ENCODE measurements at places on chromosomes 5 and 9.

DNA sequence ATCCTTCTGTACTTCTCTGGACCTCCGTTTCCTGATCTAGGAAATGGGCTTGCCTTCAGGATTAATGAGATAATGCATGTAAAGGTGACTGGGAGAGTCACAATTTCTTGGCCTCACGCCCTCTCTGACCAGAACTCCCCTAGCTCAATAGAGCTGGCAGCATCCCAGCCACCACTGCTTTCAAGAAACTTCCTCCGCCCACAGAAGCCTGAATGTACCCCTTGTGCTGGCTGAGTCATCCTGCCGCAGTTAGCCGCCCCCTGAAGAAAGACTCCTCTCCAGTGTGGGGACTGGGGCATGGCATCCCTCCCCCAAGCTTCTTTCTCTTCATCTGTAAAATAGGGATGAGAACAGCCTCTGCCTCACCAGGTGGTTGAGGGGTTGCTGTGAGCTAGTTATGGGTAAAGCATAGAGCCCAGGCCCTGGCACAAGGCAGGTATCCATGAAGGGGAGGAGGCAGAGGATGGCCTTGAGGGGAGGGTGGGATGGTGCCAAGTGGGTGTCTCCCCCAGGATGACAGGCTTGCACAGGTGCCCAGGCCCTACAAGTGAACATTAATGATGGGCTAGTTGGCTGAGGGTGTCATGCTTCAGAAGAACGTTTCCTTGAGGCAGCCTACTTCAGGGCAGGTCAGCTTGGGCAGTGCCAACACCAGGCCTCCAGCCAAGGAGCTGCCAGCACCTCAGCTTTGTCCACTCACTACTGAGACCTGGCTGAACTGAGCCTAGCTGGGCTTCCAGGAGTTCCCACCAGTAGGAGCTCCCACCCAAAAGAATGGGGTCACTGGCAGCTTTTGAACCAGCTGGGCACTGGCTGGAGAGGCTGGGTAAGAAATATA, 3.4 kb downstream of the PDLIM4 start:
- DNase-seq, result peak; percentile 88

GRCh38 chr9:116705531-116705930, 18.4 kb downstream of the TRIM32 start:
- no peak for DNase-seq

- no peak for DNase-seq
Observed at GRCh38 chr5:38853753-38854470, 8.1 kb downstream of the OSMR start.

- DNase-seq, result no peak
Observed at GRCh38 chr9:72557549-72557948, 36.1 kb downstream of the TMC1 start.

GRCh38 chr9:104991144-104991953, 63.4 kb upstream of the ABCA1 start:
- peak; percentile 97 for DNase-seq

DNA sequence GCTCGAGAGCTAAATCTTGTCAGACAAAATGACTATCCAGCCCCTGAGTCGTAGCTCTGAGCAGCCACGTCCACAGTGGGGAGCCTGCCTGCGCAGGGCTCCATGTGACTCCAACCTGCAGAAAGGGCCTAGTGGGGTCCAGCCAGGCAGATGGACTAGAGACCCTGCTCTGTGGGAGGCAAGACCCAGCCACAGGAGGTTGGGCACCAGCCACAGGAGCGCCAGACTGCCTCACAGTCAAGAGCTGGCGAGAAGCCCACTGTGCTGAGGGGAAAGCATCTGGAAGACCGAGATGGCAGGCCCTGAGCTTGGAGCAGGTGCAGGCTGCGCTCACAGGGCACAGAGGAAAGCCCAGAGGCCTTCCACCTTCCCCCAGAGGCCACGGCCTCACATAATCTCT, 61.4 kb downstream of the C5orf15 start:
- DNase-seq, result no peak

DNA sequence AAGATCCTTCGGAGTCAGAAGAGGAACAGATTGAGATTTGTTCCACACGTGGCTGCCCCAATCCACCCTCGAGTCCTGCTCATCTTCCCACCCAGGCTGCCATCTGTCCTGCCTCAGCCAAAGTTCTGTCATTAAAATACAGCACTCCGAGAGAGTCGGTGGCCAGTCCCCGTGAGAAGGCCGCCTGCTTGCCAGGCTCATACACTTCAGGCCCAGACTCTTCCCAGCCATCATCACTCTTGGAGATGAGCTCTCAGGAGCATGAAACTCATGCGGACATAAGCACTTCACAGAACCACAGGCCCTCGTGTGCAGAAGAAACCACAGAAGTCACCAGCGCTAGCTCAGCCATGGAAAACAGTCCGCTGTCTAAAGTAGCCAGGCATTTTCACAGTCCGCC, 85.9 kb downstream of the GOLPH3 start:
- no peak for DNase-seq

DNA sequence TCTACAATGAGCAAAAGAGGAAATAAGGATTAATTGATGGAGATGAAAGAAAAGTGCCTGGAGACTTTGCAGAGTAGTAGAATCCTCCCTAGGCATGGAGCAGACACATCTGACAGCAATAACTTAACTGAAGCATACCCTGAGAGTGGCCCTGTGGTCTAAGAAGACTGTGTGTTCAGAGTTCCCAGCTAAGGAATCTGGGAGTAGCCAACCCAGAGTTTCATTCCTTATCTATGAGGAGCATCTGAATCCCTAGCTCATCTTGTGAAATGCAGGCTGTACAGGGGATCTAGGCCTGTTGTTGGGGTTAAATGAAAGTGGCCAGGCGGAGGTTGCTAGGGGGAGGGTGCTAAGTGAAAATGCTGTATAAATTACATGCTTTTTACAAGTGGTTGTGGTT, 233.1 kb upstream of the FBXL7 start:
- DNase-seq, result no peak

GRCh38 chr5:178291969-178292825, 59.6 kb upstream of the PHYKPL start:
- peak; percentile 70 for DNase-seq

DNA sequence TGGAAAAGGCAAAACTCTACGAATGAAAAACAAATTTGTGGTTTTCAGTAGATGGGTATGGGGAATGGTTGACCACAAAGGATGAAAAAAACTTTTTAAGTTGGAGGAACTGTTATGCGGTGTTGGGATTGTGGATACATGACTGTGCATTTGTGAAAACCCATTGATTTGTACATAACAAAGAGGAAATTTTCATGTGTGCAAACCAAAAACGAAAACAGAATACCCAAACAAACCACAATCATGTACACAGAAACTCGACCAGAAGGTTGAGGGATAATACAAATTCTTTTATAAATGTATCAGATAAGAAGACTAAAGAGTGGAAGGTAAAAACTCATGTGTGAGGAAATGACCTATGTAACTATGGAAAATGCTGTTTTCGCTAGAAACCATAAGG, 1012.4 kb downstream of the CDH18 start:
- DNase-seq, result no peak

DNA sequence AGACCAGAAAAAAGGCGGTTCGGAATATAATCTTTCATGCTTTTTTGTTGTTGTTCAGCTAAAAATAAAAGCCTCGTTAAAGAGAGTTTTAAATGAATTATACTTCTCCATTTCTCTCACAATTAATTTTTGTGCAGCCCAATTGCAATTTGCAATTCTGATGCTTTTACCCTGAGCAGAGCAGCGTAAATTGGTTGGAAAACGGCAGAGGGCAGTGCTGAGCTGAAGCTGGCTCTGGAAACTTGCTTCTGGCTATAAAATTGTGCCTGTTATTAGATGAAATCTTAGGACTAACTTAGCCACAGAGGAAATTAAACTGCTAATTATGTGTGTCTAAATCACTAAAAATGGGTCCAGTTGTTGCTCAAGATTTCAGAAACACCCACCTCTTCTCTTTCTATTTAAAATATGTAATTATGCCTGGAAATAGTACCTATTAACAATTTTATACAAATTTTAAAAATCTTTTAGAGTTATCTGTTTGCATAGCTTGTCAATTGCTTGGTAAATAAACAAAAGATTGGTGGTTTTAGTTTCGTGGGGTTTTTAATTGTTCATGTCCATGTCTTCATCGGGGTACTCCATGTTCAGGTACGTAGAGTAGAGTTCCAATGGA, 441.8 kb upstream of the TLE4 start:
- peak; percentile 81 for DNase-seq

GRCh38 chr9:6925836-6926235, 168.1 kb downstream of the KDM4C start:
- DNase-seq, result no peak

- no peak for DNase-seq
Observed at GRCh38 chr5:81235287-81236072, 2.4 kb downstream of the CKMT2 start.

DNA sequence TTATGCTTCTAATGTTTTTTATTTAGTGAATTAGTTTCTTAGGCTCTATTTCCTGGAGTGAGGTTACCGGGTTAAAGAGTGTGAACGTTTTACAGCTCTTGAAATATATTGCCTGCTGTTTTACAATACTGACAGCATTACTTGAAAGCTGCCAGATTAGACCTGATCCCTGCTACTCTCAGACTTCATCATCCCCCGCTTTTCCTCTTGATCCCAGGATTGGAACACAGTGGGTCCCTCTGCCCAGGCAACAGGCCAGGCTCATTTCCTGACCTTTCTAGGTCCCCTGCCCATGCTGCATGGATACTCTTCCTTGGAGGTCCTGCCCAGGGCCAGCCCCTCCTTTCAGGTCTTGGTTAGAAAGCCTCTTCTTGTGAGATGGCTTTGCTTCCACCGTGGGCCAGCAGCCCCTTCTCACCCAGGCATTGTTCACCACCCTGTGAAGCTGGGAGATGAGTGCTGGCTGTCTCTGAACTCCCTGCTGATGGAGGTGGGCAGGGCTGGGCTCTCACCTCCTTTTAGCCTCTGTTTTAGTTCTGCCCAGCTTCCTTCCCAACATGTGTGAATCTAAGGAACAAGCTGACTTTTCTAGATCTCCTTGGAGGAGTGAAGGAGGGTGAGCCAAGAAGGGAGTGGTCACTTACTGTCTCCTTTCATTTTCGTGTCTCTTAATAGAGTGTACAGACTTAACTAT, 15.5 kb upstream of the FAM120AOS start:
- no peak for DNase-seq

- peak; percentile 29 for DNase-seq
Observed at GRCh38 chr5:172147857-172148256, 40.2 kb downstream of the STK10 start.

GRCh38 chr5:122561209-122561608, 213.7 kb upstream of the SNX2 start:
- no peak for DNase-seq

DNA sequence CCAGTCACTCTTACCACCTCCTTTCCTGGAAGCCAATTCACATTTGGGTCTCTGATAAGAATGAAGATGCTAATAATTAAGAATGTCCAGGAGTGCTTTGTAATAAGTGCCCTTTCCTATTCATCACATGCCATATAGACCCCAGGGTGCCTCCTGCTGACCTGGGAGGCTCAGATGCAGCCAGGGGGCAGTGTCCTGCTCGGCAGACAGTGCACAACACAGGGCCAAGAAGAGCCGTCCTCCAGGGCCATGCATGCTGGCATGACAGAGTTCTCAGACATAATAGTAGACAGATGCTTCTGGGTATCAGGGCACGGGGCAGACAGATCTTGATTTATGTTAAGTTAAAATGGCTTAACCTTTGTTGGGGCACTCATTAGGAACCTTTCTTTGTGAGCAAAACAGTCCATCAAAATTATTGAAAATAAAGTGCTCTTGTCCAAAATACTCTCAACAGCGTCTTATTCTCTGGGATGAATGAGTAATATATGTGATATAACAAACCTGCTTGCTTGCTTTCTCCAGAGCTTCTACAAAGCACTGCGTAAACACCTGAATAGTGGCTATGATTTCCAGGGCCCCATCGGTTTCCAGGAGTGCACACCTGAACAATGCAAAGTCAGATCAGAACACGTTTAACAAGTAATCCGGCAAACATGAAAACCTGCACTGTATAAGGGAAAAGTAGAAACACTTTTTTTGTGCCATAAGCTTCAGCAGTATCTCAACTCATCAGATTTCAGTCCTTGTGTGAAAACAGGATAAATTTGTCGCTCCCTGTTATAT, 192.7 kb downstream of the FANCC start:
- DNase-seq, result no peak

DNA sequence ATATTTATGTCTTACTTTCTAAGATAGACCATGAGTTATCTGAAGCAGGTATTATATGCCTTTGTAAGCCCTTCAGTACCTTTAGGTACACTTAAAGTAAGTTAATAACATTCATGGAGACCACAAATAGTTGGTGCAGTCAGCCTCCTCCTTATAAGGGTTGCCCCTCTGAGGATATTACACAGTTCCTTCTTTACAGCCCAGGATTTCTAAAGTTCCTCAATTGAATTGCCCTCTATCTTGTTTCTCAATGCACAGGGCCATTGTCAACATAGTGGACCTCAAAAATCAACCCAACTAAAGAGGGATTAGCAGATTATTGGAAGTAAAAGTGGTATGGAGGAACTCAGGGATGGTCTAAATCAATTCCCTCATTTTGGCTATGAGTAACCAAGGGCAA, 50.3 kb downstream of the HMHB1 start:
- DNase-seq, result no peak

DNA sequence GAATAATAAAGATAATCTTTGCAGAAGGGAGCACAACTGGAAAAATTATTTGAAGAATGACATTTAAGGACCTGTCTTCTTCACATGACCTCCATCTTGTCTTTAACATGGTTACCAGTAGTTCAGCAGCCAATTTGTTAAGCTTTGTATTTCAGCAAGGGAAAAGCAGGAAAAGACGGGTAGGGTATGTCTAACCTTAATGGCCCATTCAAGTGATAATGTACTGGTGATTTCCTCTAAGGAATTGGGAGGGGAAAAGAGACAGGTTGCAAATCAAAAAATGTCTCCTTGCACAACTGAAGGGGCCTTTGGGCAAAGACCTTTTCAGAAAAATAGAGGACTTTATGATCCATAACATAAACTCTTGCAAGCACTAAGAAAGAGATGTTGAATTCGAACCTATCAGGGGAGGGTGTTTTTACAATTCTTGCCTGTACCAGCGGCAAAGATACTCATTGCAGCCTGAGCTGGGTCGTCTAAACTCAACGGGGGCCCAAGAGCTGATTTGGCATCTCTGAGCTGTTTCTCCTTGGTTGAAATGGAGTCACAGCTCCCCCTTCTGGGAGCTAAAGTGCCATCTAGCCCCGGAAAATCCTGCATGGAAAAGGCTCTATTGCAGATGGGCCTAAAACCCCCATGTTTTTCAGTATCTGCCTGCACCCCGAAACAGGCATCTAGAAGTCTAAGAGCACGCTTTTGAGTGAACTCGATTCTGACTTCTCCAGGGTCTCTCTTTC, 3.8 kb downstream of the BRINP1 start:
- DNase-seq, result no peak

All from posterior vena cava (tissue), 2 donors.